ENCODE measurements at places on chromosomes 7 and 10.

DNA sequence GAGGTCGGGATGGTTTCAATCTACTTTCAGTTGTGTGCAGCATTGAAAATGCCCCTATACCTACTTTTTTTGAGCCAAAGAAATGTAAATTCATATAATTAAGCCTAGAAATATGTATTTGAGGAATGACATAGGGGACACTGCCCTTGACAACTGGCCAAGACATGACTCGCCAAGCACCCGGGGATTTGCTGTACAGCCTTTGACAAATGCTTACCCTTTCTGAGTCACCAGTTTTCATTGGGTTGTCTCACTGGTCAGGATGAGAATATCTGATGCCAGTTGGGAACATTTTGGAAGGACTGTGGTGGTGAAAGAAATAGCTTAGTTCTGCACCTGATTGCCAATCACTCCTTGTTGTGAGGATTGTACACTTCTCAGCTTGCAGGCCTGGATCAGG is 166.8 kb upstream of the HABP2 start:
- no peak for DNase-seq

GRCh38 chr10:62585211-62585775 is 211.1 kb downstream of the ZNF365 start:
- no peak for DNase-seq

DNA sequence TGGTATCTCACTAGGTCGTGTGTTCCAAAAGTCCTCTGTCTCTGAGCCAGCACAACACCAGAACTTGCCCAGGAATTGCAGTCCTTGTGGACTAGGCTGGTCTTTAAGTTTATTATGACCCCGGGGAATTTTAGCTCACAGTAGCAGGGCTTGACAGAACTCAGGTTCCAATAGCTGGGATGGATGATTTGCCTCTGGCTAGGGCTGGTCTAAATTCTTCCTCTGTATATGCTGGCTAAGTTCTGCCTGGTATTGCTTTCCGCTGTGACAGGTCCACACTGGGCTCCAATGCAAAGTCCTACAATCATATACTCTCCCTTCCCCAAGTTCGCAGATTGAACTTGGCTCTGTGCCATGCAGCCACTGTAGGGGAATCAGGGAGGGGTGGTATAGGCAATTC is 52.5 kb downstream of the FAS start:
- no peak for DNase-seq

- DNase-seq = peak; percentile 89
Measured at GRCh38 chr10:71212318-71213126, at the start of gene UNC5B. TSS of gene UNC5B (plus strand) at chr10:71212570. CDS start at chr10:71212986, 416 bp downstream.

GRCh38 chr7:159022238-159022993 is 122.3 kb downstream of the VIPR2 start:
- DNase-seq = no peak

Data from testis (tissue), 5 donors.